ENCODE measurements at places on chromosomes 6 and 20.

- no peak for DNase-seq
Observed at GRCh38 chr20:47338131-47338628, 18.3 kb downstream of the ZMYND8 start.

DNA sequence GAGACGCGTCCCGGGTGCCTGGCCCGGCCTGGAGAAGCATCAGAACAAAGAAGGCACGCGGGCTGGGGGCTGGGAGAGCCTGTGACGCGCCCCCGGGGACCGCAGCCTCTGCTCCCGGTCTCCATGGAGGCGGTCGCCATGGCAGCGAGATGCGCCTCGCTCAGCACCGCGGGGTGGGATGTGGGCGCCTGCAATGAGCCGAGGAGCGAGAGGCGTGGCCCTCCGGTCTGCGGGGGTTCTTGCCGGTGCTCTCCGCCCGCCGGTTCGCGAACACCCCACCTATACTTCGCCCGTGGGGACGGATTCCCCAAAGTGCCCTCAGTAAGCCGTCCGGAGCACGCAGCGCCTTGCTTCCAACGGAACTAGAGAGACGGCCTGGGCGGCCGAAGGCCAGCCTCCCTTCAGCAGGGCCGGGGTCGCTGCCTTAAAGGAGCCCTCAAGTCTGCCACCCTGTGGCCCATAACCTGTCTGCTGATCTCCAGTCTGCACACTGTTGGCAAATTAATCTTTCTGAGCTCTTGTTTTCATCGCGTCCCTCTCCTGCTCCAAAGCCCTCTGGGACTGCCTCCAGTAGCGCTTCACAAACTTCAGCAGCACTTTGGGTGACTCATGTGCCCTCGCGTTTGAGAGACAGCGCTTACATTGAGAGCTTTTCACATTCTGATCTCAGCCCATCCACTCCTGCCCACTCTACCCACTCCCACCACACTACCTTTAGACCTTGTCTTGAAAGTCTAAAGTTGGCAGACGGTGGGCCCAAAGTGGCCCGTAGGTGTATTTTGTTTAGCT is 983 bp upstream of the ADISSP start:
- peak; percentile 74 for DNase-seq

GRCh38 chr6:118719351-118720124 is 68.1 kb upstream of the CEP85L start:
- no peak for DNase-seq

- no peak for DNase-seq
Observed at GRCh38 chr20:10467681-10468339, 32.7 kb downstream of the SLX4IP start.

DNA sequence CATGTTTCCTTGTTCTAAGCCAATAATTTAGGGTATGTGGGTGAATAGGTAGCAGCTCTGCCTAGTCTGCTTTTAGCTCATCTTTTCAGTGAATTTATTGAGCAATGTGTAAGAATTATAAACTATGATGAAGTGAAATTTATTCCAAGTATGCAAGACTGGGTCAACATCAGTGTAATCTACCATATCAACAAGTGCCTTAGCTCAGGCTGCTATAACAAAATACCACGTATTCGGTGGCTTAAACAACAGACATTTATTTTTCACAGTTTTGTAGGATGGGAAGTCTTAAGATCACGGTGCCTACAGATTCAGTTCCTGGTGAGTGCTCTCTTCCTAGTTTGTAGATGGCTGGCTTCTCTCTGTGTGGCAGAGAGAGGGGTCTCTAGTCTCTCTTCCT is 54.0 kb downstream of the LYRM2 start:
- DNase-seq, result no peak

- peak; percentile 38 for DNase-seq
Observed at GRCh38 chr20:38880952-38881735, 45.1 kb upstream of the FAM83D start.

DNA sequence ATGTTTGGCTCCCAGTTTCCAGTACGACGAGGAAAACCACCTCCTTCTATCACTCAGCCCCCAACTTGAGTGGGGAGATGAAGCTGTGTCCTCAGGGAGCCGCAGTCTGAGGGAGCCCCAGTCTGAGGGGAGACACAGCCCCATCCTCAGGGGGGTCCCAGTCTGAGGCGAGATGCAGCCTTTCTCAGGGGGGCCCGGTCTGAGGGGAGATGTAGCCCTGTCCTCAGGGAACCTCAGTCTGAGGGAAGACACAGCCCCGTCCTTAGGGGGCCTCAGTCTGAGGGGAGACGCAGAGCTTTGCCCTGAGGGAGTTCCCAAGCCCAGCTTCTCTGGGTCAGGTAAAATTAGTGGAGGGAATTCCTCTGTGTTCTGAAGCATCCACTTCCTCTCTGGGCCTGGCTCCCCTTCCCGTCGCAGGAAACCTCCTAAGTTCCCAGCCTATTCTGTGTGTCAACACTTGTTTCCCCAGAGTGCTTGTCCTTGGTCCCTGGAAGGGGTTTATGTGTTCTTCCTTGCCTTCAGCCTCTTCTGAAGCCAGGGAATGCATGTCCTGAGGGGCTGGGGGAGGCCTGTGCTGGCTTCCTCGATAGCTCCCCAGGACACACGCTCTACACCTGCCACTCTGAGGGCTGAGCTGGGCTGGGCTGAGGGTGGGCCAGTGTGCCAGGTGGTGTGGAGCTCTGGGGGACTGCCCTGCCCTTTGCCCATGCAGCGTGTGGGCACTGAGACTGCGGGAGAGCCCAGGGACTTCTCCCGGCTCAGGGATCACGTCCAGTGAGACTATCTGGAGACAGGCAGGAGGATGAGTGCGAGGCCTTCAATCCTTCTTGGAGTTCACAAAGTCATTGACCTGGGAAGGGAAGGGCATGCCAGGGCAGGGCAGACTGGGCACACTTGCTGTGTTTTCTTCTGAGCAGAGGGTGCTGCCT is 55.4 kb downstream of the VEGFA start:
- DNase-seq, result no peak

DNA sequence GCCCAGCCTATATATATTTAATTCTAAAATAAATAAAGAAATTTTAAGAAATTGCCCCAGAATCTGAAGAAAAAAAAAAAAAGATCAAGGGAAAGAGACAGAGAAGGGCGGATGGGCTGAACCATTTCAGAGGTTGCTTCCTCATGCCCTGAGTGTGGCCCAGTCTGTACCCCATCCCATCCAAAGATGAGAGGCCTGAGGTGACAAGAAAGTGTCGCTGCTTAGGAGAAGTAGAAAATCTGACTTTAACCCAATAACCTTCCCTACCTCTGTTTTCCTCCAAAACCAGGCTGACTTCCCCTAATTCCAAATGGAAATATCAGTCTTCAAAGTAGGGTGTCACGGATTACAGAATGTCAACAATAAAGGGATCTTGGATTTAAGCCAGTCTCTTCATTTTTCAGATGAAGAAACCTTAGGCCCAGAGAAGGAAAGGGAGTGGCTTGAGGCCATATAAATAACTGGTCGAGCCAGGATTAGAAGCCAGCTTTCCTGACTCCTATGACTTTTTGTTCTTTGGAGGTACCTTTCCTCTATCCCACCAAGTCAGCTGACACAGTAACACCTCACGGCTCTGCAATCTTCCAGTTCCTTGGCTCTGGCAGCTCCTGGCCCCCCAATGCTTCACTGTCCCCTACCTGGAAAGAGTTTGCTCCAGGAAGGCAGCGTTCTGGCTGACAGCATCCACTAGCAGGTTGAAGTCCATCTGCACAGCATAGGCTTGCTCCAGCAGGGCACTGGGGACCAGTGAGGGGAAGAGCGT is 10.1 kb downstream of the GSS start:
- no peak for DNase-seq

GRCh38 chr20:7291323-7291943 is 523.9 kb downstream of the BMP2 start:
- DNase-seq, result no peak

Data from NCI-H446 (cell line).